Activated CD8-positive, alpha-beta memory T cell treated with anti-CD3 and anti-CD28 coated beads, Interleukin-2, amount 10 ng/mL, durations not matched to agents 7 days and 5 days (primary cell): ENCODE measurements at places on chromosomes 7 and 10. TPM values are rescaled to one million over a fixed set of nuclear protein-coding genes. Genes with fewer than 3 reads are reported as not detected.

DNA sequence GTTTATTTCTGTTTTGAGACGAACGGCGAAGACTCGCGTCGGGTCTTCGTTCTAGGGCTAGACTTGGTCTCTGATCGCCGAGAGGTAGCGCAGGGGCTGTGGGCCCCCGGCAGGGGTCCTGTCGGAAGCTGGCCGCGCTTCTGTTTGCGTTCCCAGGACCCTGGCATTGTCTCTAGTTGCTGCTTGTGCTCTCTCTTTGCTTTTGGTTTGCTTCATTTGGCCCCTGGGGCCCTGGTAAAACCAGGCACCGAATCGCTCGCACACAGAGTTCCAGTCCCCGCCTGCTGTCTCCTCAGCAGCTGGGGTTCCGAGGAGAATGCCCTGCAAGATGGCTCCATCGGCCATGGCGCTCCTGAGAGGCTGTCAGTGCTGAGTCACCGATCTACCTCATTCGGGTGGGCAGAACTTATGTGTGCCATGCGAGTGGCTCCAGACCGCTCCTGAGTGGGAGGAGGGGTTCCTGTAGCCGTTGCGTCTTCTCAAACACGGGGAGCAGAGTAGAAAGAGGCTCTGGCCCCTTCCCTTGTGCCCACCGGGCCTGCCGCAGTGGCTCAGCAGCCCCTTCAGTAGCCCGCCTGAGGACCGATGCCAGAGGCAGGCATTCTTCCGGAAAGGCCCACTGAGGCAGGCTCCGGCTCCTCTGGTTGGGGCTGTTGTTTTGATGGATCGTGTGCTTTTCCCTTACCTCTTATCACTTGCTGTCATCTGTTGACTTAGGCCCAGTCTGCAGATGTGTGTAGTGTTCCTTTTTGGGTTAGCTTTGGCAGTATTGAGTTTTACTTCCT is 826 bp downstream of the CHPF2 start:
- H3K4me1 ChIP-seq, result peaks cover 30% of the 10 kb centered on the region
- peak overlapping the region; percentile 100 for H3K27ac ChIP-seq
- H3K27me3 ChIP-seq, result no peaks in the 10 kb centered on the region
- H3K36me3 ChIP-seq, result peaks cover 12% of the 10 kb centered on the region
- peak overlapping the region; percentile 100 for H3K4me3 ChIP-seq
- peak; percentile 87 for DNase-seq

The HOXA7 gene
- not detected for total RNA-seq

- no peak overlapping the region for H3K4me3 ChIP-seq
- peaks cover 8% of the 10 kb centered on the region for H3K4me1 ChIP-seq
- H3K36me3 ChIP-seq, result no peaks in the 10 kb centered on the region
- peak; percentile 64 for DNase-seq
Observed at GRCh38 chr10:70348228-70348850, 34.1 kb downstream of the LRRC20 start.

DNA sequence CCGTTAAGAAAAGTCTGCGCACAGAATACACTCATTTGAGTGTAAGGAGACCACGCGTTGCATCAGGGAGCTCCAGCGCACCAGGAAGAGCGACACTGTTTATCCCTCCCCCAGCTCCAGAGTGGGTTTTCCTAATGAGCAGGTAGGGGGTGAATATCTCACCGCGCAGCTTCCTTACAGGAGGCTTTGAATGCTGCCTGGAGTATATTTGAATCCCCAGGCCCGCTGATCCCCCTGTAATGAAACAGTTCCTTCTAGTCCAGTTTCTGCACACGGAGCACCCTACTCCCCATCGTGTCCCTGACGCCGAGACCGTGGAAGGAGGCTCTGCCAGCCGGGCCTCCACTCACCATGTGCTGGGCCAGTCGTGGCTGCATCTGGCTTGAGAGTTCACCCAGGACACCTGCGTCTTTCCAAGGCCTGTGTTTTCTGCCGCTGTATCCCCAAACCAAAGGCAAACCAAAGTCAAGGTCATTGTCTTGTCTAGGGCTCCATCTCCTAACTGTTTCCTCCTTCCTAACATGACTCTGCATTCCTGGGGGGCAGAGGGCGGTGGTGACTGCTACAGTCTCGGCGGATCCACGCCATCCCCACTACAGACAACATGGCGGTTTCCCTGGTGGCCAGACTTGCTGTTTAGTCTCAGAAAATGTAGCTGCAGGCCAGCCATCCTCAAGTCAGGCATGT is 167.8 kb downstream of the USP6NL start:
- no peaks in the 10 kb centered on the region for H3K27me3 ChIP-seq
- H3K27ac ChIP-seq, result no peak overlapping the region
- no peaks in the 10 kb centered on the region for H3K36me3 ChIP-seq
- DNase-seq, result peak; percentile 38
- no peak overlapping the region for H3K4me3 ChIP-seq

The SLC26A5 gene
- total RNA-seq, result not detected

The LRIT1 gene
- not detected for total RNA-seq

- peaks cover 1% of the 10 kb centered on the region for H3K4me1 ChIP-seq
- H3K27ac ChIP-seq, result no peak overlapping the region
- H3K4me3 ChIP-seq, result no peak overlapping the region
- H3K36me3 ChIP-seq, result no peaks in the 10 kb centered on the region
- peaks cover 3% of the 10 kb centered on the region for H3K27me3 ChIP-seq
Observed at GRCh38 chr10:123480845-123481244, 185.3 kb upstream of the GPR26 start.

GRCh38 chr10:86221442-86222335 is 144.9 kb downstream of the GRID1 start:
- H3K27me3 ChIP-seq, result no peaks in the 10 kb centered on the region
- H3K27ac ChIP-seq, result no peak overlapping the region
- no peaks in the 10 kb centered on the region for H3K4me1 ChIP-seq
- no peak overlapping the region for H3K4me3 ChIP-seq
- no peak for DNase-seq
- H3K36me3 ChIP-seq, result no peaks in the 10 kb centered on the region

The C10orf143 gene
- total RNA-seq, result 4.3 TPM

DNA sequence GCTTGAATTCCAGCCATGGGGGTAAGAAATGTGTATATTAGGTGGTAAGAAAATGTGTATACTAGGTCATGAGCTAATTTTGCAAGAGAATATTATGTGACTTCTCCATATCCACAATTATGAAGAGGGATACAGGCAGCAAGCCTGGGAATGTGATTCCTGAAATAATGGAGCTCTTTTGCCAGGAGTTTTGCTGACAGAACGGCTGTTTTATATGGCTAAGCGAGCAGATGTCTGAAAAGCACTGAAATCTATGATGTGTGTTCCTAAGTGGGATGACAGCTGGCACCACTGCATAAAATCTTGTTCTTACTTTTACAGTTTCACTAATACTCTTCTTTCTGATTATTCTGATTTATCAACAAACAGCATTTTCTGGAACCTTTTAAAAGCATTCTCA is 386.0 kb upstream of the HPS1 start:
- DNase-seq, result no peak
- H3K27me3 ChIP-seq, result no peaks in the 10 kb centered on the region
- H3K27ac ChIP-seq, result no peak overlapping the region
- no peaks in the 10 kb centered on the region for H3K36me3 ChIP-seq
- no peak overlapping the region for H3K4me3 ChIP-seq
